Ovary (tissue), 10 donors: ENCODE measurements at places on chromosomes 7 and 10. TPM values are rescaled to one million over a fixed set of nuclear protein-coding genes. Genes with fewer than 3 reads are reported as not detected.

DNA sequence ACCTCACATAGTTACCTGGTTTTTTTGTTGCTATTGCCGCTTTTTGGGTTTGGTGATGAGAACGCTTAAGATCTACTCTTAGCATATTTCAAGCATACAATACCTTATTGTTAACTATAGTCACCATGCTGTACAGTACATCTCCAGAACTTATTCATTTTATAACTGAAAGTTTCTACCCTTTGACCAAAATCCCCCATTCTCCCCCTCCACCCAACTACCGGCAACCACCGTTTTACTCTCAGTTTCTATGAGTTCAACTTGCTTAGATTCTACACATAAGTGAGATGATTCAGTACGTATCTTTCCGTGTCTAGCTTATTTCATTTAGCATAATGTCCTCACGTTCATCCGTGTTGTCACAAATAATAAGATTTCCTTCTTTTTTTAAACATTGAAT, 86.7 kb upstream of the IL6 start:
- no peak overlapping the region for H3K27ac ChIP-seq
- no peaks in the 10 kb centered on the region for H3K36me3 ChIP-seq
- DNase-seq: no peak
- no peaks in the 10 kb centered on the region for H3K4me1 ChIP-seq

- no peak for DNase-seq
- no peaks in the 10 kb centered on the region for H3K4me1 ChIP-seq
- no peak overlapping the region for H3K4me3 ChIP-seq
- H3K36me3 ChIP-seq: no peaks in the 10 kb centered on the region
- no peaks in the 10 kb centered on the region for H3K27me3 ChIP-seq
Observed at GRCh38 chr7:116689790-116690259, 17.8 kb downstream of the MET start.

- DNase-seq: peak; percentile 87
- H3K27me3 ChIP-seq: no peaks in the 10 kb centered on the region
- peaks cover 1% of the 10 kb centered on the region for H3K4me1 ChIP-seq
- H3K4me3 ChIP-seq: peak within 1 kb of the TSS; percentile 66
- no peaks in the 10 kb centered on the region for H3K36me3 ChIP-seq
- peak within 1 kb of the TSS; percentile 80 for H3K27ac ChIP-seq
Observed at GRCh38 chr7:94655848-94656657, at the start of gene SGCE. Gene SGCE (minus strand): TSS chr7:94656133. CDS start chr7:94656098, 35 bp downstream.

DNA sequence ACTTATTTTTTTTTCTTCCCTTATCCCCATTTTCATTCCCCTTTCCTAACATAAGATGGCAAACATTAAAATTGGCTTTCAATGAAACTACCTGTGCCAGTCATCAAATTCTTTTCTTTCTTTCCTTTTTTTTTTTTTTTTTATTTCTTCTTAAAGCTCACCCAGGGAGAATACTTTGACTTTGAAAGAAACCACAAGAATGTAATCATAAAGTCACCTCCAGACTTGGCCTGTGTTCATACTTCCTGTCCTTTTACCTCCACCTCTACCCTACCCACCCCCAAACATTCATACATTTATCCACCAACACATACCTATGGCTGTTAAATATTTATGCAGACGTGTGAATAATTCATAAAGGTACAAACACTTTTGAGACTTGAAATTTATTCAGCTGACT, 254.6 kb downstream of the SLC25A13 start:
- no peak overlapping the region for H3K4me3 ChIP-seq
- no peak overlapping the region for H3K27ac ChIP-seq
- DNase-seq: no peak
- H3K4me1 ChIP-seq: peaks cover 4% of the 10 kb centered on the region

Gene CPVL
- 17.6 TPM for total RNA-seq

DNA sequence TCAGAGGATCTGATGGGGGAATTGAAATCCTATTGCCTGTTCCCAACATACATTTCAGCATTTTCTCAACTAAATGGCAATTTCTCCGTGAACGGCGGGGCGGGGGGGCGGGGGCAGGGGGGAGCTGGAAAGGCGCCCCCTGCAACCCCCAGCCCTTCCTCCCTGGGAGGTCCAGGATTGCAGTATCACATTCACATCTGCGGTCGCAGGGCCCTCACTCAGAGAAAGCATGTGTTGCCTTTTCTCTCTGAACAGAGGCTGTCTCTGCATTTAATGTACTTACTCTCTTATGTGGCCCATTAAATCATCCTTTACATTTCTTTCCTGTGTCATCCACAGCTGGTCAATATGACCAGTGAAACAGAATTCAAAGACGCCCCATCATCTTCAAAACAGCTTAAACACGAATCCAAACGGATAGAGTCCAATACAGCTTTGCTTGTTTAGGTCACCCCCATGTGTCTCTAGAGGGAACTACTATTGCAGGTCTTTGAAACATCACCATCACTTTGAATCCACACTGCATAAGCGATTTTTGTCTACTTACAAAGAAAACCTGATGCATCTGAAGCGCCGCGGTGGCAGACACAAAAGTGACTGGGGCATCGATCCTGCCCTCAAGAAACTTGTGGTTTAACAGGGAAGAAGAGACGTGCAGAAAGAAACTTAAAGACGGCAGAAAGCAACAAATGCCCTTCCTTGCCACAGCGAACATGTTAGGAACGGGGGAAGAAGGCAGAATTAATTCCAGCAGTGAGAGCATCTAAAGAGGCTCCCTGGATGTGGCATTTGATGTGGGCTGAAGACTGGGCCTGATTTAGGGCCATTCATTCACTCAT, 17.0 kb upstream of the ECHDC3 start:
- H3K4me1 ChIP-seq: no peaks in the 10 kb centered on the region
- no peak overlapping the region for H3K27ac ChIP-seq
- H3K27me3 ChIP-seq: no peaks in the 10 kb centered on the region

DNA sequence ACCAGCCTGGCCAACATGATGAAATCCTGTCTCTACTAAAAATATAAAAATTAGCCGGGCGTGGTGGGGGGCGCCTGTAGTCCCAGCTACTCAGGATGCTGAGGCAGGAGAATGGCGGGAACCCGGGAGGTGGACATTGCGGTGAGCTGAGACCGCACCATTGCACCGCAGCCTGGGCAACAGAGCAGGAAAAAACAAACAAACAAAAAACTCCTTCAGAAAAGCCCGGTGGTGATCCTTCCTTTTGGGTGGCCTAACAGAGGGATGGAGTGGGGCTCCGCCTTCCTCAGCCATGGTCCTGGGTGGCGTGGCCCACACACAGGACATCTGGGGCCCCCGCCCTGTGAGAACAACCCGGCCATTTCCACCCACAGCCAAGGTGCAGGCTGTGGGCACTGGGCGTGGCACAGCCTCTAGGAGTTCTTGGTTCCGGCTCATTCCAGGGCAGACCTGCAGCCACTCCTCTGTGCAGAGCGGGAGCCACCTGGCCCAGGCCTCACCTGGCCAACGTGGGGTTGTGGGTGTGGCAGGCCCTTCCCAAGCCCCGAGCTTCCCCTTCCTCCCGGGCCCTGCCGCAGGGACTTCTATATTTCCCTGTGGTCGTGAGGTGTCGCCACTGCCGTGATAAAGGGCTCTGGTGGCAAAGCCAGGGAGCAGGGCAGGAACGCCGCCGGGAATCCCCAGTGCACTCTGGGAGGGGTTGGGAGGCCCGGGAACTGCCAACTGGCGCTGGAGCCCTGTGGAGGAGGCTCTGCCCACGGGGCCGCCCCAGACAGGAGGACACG, 37.6 kb downstream of the GET4 start:
- H3K27me3 ChIP-seq: no peaks in the 10 kb centered on the region
- no peak overlapping the region for H3K27ac ChIP-seq
- no peak overlapping the region for H3K4me3 ChIP-seq
- H3K4me1 ChIP-seq: peaks cover 6% of the 10 kb centered on the region

Gene DPP6
- total RNA-seq: 1.00 TPM

Gene C10orf71
- not detected for total RNA-seq

DNA sequence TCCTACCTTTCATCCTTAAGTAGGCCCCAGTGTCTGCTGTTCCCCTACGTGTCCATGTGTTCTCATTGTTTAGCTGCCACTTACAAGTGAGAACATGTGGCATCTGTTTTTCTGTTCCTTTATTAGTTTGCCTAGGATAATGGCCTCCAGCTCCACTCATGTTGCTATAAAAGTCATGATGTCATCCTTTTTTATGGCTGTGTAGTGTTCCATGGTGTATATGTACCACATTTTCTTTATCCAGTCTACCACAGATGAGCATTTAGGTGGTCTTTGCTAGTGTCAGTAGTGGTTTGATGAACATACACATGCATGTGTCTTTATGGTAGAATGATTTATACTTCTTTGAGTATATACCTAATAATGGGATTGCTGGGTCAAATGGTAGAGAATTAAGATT, 146.2 kb upstream of the SLC26A5 start:
- H3K4me3 ChIP-seq: no peak overlapping the region
- DNase-seq: no peak
- H3K4me1 ChIP-seq: no peaks in the 10 kb centered on the region

- no peak for DNase-seq
- H3K27me3 ChIP-seq: no peaks in the 10 kb centered on the region
- H3K4me3 ChIP-seq: no peak overlapping the region
- H3K36me3 ChIP-seq: no peaks in the 10 kb centered on the region
Observed at GRCh38 chr10:10872035-10872673, 145.5 kb upstream of the CELF2 start.

DNA sequence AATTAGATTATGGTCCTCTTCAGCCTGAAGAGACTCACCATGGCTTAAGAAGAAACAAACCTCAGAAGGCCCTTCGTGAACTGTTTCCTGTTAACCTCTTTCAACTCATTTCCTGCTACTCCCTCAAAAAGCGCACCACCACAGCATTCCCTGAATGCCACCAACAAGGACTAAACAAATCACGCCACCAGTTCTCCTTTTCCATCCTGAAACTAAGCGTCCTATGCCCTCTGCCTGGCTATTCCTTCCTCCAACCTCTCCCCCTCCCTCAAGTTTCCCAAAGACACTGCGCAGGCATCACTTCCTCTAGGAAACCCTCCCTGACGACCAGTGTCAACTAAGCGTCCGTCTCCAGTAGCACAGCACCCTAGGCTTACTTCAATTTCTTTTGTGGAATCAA, 12.0 kb downstream of the YWHAG start:
- no peak overlapping the region for H3K4me3 ChIP-seq
- DNase-seq: no peak
- peaks cover 5% of the 10 kb centered on the region for H3K4me1 ChIP-seq
- H3K27me3 ChIP-seq: no peaks in the 10 kb centered on the region
- H3K36me3 ChIP-seq: no peaks in the 10 kb centered on the region

DNA sequence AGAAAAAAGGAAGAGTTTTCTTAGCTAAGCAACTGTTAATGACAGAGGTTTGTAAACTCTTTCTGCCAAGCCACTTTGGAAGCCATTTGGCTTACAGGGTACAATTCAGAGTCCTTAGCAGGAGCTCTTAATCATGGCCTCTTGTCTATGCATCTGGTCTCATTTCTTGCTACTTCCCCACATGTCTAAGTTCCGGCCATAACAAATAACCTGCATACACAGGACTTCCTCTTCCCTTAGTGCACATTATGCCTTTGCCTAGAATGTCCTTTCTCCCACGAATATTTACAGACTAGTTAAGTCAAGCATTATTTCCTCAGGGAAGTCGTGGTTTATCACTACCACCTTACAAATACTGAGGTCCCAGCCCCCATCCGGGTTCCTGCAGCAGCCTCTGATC, 8.6 kb upstream of the UPF2 start:
- H3K4me1 ChIP-seq: no peaks in the 10 kb centered on the region
- H3K36me3 ChIP-seq: no peaks in the 10 kb centered on the region
- H3K27me3 ChIP-seq: no peaks in the 10 kb centered on the region

DNA sequence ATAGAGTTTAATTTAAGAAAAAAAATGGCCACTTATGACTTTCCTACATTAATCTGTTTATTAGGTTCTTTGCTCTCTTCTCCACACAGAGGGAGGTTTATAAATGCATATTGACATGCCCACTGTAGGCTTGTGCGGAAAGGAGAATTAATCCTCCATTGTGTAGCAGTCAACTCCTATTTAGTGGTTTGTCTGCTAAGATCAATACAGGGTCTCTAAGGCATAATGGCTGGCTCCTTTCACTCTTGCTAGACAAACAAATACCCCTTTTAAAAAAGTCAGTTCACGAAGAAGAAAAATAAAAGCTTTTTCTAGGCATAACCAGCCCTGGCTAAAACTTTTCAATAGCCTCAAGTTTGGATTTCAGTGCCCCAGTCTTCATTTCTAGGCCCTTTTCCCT, 141.6 kb downstream of the TSPAN12 start:
- H3K27me3 ChIP-seq: no peaks in the 10 kb centered on the region
- H3K27ac ChIP-seq: no peak overlapping the region
- no peak for DNase-seq
- H3K4me3 ChIP-seq: no peak overlapping the region

DNA sequence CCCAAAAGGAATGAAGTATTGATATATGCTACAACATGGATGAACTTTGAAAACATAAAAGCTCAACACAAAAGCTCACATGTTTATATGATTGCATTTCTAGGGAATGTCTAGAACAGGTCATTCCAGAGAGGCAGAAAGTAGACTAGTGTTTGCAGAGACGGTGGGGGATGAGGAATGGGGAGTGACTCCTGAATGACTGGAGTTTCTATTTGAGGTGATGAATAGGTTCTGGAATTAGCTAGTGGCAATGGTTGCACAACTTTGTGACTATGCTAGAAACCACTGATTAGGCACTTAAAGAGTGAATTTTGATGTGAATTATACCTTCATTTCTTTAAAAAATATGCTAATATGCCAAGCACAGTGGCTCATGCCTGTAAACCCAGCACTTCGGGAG, 6.9 kb downstream of the KPNA7 start:
- no peak overlapping the region for H3K27ac ChIP-seq
- H3K36me3 ChIP-seq: no peaks in the 10 kb centered on the region
- no peak for DNase-seq
- H3K4me1 ChIP-seq: no peaks in the 10 kb centered on the region

DNA sequence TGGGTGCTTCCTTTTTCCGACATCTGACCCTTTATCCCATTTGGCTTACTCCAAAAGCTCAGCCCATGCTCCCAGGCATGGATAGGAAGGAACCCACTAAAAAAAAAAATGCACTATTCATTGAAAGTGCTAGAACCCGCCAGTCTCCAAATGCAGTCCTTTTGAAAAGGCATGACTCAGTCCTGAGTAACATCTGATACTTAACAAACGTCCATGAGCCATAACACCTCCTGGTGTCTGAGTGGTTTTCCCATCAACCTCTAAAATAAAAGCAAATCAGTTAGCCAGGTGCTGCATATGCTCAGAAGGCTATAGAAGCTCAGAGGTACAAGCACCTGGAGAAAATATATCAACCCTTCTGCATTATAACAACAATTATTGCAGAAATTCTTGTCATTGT, 45.0 kb upstream of the CACUL1 start:
- H3K36me3 ChIP-seq: no peaks in the 10 kb centered on the region
- no peak overlapping the region for H3K4me3 ChIP-seq
- no peak overlapping the region for H3K27ac ChIP-seq
- no peak for DNase-seq

DNA sequence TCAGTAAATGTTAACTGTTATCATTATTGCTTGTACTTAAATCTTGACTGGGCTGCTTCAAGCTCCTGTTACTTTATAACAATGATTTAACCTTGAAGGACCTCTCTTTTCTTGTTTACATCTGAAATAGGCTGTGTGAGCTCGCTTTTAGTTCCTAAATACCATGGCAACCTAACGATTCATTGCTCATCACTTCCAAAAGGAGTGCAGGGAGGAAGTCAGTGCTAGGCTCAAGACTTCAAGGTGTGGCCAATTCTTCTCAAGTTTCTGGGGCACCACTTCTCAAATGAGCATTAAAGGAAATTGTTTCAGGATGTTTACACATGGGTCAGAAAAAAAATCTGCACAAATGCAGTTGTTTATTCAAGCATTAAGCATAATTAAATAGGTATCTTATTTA, 284.2 kb downstream of the MTERF1 start:
- H3K4me1 ChIP-seq: no peaks in the 10 kb centered on the region
- no peak for DNase-seq
- no peak overlapping the region for H3K4me3 ChIP-seq
- H3K27me3 ChIP-seq: no peaks in the 10 kb centered on the region
- H3K27ac ChIP-seq: no peak overlapping the region

Gene BLOC1S2
- 34.4 TPM for total RNA-seq
